Stimulated activated effector memory CD8-positive, alpha-beta T cell treated with anti-CD3 and anti-CD28 coated beads, Interleukin-12 subunit alpha, Interleukin-12 subunit beta, amount 100 ng/mL, for 72 hours (primary cell): ENCODE measurements at places on chromosomes 2 and 18.

GRCh38 chr2:126909366-126909765, 10.7 kb downstream of the TEX51 start:
- DNase-seq, result no peak

DNA sequence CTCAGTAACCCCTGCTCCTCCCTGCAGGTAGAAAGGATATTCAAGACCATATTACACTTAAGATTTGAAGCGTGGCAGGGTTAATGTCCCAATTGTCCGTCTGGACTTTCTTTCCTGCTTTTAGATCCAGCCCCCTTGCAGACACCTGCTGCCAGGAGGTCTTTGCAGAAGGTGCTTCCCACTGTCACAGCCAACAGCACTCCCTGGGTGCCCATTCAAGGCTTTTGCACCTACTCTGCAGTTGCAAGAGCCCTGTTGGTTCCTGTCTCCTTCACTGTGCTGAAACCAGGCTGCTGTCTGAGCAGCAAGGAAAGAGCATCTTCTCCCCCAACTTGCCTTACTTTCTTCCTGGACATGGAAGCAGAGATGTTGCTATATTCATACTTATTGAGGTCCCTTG, 1043.0 kb upstream of the POU3F3 start:
- DNase-seq, result no peak

GRCh38 chr2:164948540-164948939, 6.8 kb downstream of the SLC38A11 start:
- no peak for DNase-seq

- no peak for DNase-seq
These were observed 111.1 kb downstream of the COL4A4 start for GRCh38 chr2:227052879-227053278.

- DNase-seq, result no peak
These were observed 219.6 kb downstream of the CD226 start for GRCh38 chr18:69727912-69728572.

- no peak for DNase-seq
These were observed 321.0 kb downstream of the RND3 start for GRCh38 chr2:150166313-150167051.

DNA sequence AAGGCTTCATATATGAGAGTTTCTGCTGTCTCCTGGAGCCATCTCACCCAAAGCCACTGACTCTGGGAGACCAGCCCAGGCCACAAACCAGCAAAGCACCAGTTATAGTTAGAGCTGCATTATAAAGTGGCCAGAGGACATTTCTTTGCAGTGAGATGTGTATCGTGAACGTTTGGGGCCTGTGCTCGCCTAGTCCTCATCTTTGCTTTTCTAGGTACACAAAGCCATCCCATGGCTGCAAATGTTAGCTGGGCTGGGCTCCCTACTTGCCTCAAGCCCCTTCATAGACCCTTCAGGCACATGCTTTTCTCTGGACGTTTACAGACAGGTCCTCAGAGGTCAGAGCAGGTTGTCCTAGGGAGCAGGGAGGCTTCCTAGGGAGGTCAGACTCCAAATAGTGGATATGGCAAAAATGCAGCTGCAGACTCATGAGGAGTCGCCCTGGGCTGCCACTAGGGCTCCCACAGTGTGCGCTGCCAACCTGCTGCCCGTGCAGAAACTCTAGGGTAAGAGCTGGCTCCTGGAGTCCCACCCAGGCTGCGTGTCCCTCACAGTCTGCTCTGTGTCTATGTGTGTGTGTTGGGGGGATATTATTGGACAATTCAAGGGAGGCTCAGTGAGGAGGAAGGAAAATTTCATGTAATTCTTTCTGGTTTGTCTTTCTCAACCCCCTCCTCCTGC, 141.0 kb downstream of the RPIA start:
- no peak for DNase-seq
